Stimulated activated CD8-positive, alpha-beta memory T cell treated with anti-CD3 and anti-CD28 coated beads, Interleukin-7, amount 100 ng/mL, for 24 hours (primary cell): ENCODE measurements at places on chromosomes 2 and 18.

- no peak for DNase-seq
These were observed 31.2 kb upstream of the MYCN start for GRCh38 chr2:15909157-15909556.

DNA sequence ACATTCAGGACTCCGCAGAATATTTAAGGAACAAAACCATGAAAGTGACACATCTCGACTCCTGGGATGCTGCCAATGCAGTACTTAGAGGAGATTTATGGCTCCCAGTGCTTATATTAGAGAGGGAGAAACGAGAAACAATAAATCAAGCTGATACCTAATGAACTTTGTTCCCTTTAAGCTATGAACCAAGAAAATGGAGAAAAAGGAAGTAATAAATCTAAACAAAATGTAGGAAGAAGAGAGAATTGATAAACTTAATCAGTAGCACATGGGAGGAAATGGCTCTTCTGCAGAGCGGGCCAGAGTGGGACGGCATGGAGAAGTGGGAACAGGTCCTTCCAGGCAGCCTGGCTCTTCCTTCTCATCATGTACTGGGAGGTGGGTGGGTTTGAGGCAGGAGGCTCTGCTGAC, 42.7 kb downstream of the NPPC start:
- no peak for DNase-seq

- no peak for DNase-seq
These were observed 1339.6 kb upstream of the LRRTM1 start for GRCh38 chr2:81644189-81644588.

- DNase-seq, result no peak
These were observed 356.9 kb upstream of the KLHL29 start for GRCh38 chr2:23028106-23028505.

DNA sequence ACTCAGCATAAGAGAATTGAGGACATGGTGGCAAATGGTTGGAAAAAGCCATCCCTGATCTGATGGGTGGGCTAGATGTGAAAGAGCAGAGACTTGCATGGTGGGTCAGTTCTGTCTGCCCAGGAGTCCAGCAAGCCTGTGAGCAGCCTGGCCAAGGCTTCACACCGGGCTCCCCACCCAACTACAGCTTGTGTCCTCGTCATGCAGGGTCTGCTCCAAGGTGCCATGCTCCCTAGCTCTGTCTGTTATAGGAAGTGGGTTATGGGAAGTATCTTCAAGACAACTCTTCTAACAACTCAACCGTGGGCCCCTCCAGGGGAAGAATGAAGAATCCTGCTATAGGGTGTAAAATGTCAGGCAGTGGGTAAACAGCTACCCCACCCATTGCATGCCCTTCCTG, 97.4 kb downstream of the ADD2 start:
- no peak for DNase-seq

DNA sequence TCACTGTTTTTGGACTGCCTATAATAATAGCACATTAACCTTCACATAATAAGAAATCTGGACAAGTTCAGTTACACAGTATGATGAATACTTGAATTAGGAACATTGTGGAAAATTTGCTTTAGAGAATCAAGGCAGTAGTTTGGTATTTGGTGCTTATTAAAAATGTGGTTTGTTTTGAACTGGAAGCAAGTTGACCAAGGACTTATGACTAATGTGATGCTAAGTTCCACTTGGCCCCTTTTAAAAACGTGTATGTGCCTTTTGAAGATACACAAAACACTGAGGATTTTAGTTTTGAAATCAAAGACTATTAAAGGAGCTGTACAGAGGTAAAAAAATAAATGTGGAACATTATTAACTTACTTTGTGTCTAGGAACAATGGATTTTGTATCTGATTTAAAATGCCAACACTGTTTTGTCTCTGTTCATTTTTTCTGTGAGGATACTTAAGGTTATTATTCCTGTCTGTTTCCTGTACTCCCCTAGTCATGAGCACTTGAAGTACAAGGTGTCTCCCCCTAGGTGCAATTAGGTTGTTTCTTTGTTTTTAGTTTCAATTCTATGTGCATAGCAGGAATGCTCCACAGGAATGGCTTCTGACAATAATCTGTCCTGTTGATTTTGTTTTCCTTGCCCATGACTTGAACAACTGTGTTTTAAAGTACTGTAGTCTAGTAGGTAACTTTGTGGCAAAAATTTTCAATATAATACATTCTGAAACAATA, 49.6 kb upstream of the PTH2R start:
- DNase-seq, result no peak

- no peak for DNase-seq
These were observed 26.5 kb downstream of the AQP12B start for GRCh38 chr2:240655931-240656886.

DNA sequence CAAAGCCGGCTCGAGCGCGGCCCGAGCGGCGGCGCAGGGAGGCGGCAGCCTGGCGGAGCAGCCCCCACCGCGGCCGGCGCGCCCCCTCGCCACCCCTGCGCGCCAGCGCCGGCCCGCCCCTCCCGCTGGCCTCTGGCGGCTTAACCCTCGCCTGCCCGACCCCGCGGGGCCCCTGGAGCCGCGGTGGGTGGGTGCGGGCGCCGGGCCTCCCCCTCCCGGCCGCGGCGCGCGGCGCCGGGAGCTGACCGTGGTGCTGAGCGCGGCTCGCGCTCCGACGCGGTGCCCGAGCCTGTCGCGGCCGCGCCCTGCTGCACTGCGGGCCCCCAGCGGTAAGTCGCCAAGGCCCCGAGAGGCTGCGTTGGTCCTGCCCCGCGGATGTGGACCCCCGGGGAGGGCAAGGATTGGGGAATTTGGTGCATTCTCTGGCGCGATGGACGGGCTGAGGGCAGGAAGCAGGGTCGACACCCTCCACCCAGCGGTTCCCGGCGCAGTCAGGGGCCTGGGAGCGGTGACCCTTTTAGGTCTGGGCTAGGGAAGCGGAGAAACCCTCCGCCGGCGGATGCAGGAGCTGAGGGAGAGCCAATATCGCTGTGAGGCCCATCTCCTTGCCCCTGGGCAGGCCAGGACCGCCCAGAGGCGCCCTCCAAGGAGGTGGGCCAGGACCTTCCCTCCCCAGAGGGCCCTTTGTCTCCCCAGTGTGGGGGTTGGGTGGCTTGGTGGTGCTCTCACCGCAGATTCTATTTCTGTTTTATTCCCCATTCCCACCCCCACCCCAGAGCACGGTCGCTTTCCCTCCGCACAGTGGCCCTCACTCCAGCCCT, 923 bp downstream of the AMER3 start:
- DNase-seq, result no peak

DNA sequence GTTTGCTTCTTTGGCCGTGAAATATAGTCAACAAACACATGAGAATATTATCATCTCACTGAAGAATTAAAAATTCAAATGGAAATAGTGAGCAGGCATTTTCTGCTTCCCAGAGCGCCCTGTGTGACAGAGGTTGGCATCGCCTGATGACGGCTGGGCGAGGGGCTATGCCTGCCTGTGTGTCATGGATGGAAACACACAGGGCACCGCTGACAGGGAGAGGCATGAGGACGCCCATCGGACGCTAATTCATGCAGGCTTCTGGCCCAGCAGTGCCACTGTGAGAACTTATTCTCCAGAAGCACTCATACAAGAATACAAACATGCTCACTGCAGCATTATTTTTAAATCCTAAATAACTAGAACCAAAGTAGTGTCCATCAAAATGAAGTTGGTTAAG, 61.4 kb upstream of the OTOS start:
- no peak for DNase-seq

DNA sequence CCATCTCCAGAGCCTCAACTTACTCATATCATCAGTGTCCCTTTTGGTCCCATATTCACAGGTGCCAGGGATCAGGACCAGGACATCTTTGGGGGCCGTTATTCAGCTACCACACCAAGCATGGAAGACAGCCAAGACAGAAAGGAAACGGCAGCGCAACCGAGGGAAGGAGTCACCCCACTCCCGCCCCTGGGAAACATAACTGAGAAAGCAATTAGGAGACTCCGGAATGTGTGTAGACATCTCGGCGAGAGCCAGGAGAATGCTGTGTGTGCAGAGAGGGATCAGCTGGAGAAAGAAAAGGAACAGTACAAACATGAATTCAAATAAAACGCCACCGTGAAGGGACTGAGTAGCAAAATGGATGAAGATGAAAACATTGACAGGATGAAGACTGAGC, 13.4 kb upstream of the BOK start:
- DNase-seq, result no peak

DNA sequence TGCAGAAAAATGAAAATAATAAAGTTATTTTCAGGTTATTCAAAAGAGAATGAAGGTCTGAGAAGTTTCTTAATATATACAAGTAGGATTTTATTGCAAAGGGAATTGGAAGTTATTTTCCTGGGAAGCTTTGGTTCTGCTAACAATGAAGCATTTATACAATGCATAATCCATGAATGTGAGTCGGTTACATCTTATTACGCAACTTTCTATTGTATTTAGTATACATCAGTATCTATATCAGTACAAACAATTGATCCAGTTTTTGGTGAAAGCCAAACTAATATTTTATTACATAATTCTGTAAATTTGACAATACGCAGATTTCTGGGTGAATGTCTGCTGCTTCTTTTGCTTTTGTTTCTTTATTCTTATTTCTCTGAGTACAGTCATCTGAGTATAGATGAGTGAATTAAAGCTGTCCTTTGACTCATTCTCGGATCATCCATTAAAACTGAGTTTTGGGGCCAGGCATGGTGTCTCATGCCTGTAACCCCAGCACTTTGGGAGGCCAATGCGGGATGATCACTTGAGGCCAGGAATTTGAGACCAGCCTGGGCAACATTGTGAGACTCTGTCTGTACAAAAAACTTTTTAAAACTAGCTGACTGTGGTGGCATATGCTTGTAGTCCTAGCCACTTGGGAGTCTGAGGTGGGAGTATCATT, 108.5 kb downstream of the SOCS6 start:
- no peak for DNase-seq

GRCh38 chr2:101401326-101401665, 14.0 kb upstream of the CREG2 start:
- no peak for DNase-seq

- no peak for DNase-seq
These were observed 69.1 kb downstream of the TACR1 start for GRCh38 chr2:75130171-75130570.

GRCh38 chr18:63697097-63697660, 5.6 kb upstream of the SERPINB11 start:
- no peak for DNase-seq

- no peak for DNase-seq
These were observed 112.8 kb downstream of the CAPN13 start for GRCh38 chr2:30694286-30695055.
